ENCODE measurements at places on chromosomes 3 and 15.

DNA sequence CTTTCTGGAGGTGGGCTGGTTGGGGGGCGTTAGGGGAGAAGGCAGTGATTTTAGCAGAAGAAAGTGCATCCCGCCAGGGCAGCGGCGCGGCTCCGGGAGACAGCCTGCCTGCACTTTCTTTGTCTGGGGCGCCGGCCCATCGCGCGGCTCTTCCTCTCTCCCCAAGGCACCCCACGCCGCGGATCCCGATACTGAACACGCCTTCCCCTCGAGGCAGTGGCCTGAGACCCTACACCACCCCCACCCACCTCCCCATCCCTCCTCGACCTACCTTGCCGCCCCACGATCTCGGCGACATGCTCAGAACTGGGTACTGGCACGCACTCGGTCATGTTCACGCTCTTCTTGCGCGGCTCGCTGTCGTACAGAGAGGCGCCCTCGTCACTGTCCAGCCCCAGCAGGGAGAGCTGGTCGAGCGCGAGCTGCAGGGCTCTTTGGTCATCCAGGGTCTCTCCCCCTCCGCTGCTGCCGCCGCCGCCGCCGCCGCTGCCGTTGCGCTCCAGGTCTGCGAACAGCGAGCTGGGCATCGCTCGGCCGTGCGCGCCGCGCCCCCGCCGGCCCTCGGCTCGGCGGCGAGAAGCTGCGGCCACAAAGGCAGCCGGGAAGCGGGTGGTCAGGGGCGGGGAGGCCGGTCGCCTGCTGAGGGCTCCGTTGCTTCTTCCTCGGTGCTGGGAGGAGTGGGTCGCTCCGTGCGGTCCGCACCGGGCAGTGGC is 483 bp downstream of the MEX3B start:
- no peak for DNase-seq

GRCh38 chr15:66291816-66292570 is 1.4 kb upstream of the DIS3L start:
- DNase-seq = no peak

DNA sequence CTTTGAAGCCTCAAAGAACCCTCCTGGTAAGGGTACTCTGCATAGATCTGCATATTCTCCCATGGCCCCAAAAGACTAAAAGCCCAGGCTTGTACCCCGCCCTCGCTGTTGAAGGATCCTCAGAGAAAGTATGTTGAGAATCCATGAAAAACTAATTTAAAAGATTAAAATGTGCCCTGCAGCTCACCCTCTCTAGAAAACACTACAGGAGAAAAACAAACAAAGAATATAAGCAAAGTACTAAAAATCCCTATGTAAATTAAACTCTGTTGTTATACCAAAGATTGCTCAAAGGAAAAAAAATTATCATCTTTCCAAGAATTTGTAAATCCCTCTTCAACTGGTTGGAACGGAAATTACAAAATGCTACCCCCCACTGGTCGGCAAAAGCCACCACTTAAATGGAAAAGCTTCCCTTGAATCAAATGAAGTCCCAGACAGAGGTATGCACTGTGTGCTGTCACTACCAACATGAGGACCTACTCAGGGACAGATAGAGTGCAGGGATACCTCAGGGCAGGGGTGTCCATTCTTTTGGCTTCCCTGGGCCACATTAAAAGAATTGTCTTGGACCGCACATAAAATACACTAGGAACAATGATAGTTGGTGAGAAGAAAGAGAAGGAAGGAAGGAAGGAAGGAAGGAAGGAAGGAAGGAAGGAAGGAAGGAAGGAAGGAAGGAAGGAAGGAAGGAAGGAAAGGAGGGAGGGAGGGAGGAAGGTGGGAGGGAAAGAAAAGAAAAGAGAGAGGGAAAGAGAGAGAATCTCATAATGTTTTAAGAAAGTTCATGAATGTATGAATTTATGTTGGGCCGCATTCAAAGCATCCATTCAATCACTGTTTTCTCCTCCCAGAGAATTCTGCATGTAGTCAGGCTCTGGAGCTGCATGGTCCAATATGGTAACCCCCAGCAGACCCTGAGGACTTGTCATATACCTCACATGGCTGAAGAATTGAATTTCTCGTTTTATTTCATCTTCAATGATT is 88.1 kb downstream of the MAGI1 start:
- no peak for DNase-seq

DNA sequence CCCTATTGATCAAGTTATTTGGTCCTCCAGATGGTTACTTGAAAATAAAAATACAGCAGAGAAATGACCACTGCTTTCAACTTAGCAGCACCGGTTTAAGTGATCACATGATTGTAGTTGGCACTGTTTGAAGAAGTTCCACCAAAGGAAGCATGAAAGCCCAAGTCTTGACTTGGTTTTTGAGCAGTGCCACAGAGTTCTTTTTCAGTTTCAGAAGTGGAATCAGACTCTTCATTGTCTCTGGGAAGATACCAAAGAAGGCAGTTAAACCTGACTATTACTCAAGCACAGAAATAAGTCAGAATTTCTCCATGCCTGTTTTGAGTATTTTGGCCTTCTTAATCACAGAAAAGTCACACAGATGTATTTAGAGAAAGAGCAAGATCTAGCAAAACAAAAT is 66.7 kb downstream of the BBX start:
- peak; percentile 39 for DNase-seq

DNA sequence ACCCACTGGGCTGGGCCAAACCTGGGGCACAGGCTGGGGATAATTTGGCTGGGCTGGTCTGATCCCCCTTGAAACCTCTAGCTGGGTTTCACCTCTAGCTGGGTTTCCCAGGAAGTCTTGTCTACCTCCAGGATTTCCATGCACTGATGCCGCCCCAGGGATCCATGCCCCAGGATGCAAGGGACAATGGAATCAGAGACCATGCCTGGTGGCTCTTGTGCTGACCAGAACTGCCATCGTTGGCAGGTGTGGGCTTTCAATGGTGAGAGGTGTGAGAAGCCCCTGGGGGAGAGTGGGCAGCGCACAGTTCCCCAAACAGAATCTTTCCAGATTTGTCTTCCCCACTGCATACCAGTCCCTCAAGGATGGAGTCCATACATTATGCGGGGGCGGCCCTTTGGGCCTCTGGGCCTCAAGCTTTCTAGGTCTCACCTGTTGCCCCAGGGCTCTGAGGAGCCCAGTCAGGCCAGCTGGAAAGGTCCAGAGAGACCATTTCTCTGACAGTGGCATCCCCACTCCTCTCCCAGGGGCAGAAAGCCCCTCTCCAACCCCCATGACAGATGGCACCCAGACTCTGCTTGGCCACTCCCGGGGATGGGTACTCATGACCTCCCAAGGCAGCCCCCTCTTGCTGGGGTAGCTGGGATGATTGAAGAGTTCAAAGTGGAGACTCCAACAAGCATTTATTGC is 35.4 kb downstream of the EPHB3 start:
- DNase-seq = no peak

DNA sequence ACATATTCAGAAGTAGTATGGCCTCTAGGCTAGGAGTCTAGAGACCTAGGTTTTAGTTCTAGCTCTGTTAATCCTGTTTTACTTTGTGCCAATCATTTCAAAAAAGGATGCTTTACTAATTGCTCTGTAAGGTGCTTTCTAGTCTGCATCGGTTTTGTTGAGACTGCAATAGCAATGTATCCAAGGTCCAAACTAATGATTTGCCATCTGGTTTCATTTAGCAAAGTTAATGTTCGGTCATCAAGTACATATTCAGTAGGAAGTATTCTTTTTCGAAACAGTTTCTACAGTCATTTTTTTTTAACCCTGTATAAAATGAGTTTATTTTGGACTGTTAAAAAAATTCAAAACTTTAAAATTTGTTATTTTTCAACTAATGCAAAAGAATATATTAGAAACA is 2.0 kb upstream of the GALK2 start:
- DNase-seq = no peak

DNA sequence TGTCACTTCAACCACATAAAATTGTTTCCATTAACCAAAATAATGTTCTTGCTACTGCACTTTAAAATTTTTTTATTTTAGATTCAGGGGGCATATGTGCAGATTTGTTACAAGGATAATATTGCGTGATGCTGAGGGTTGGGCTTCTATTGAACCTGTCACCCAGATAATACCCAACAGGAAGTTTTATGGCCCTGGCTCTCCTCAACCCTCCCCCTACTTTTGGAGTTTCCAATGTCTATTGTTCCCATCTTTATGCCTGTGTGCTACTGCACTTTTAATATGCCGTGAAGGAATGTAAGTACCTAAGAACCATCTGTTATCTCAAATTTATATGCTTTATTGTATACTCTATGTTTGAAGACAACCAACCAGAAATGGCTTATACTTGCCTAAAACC is 42.0 kb upstream of the IMPG2 start:
- no peak for DNase-seq

GRCh38 chr3:185778094-185778493 is 46.7 kb downstream of the IGF2BP2 start:
- DNase-seq = no peak

GRCh38 chr15:52139599-52140462 is 27.3 kb upstream of the BCL2L10 start:
- DNase-seq = peak; percentile 75

DNA sequence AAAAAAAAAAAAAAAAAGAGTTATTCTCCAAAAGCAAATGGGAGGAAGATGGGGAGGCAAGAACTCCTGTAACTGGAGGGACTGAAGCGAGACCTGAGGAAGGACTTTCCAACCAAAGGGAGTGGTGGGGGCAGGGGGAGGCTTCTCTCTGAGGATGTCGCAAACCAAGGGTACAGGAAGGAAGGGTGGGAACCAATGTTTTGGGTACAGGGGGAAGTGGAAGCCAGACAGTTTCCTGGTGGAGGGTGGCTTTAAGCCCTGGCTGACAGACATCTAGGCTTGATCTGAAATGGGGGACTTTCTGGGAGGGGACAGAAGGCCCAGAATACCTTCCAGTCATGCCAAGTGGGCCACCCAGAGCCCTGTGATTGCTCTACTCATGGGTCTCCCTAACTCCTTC is 27.0 kb downstream of the VIPR1 start:
- DNase-seq = no peak

DNA sequence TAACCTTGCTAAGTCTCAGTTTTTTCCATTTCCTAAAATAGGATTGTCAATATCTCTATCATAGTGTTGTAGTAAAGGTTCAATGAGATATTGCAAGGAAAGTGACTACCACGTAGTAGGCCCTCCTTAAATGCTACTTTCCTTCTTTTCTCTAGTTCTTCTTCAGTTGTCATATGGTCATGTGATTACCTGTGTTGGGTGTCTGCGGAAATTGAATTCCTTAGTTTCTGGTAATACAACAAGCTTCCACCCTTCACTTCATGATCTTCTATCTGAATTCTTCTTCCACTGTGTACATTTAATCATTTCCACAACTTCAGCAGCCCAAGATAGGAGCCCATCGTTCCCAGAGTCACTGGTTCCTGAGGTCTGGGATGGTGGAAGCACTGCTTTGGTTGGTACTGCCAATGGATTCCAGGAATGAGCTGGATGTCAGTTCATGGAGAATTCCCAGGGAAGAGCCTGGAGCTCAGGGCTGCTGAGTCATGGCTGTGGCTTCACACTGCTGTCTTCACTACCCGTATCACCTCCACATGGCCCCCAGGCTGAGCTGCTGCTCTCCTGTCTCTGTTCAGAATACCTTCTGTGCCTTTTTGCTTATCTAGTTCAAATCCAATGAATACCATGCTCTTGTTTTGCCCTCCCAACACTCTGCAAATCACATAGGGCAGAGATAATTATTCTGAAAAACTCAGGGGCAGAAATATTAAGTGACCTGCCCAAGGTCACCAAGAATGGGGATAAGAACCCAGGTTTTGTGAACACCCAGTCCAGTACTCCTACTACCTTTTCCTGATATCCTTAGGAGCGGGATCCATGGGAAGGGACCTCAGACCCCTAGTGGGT is 98.6 kb downstream of the RPL39L start:
- DNase-seq = no peak

DNA sequence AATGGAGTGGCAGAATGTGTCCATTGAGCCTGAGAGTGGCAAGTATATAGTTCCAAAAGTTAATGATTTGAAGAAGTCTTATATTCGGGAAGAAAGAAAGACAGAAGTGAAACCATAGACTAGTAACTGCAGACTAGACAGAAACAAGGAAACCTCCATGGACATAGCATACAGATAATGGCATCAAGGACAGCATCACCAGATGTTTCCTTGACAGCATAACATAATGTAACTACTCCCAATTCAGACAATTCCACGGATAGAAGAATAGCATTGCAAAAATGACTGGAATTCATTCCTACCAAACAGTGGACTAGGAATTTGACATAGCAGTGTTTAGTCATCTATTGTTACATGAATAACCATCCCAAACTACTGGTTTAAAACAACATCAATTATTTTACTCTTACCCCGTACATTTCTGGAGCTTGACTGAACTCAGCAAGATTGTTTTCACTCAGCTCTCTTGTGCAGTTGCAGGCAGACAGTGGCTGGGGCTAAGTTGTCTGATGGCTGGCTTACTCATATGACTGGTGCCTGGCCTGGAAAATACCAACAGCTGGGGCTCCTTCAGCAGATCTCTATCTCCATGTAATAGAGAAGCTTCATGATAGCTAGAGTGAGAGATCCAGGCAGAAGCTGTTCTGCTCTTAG is 109.7 kb upstream of the GADL1 start:
- peak; percentile 8 for DNase-seq

DNA sequence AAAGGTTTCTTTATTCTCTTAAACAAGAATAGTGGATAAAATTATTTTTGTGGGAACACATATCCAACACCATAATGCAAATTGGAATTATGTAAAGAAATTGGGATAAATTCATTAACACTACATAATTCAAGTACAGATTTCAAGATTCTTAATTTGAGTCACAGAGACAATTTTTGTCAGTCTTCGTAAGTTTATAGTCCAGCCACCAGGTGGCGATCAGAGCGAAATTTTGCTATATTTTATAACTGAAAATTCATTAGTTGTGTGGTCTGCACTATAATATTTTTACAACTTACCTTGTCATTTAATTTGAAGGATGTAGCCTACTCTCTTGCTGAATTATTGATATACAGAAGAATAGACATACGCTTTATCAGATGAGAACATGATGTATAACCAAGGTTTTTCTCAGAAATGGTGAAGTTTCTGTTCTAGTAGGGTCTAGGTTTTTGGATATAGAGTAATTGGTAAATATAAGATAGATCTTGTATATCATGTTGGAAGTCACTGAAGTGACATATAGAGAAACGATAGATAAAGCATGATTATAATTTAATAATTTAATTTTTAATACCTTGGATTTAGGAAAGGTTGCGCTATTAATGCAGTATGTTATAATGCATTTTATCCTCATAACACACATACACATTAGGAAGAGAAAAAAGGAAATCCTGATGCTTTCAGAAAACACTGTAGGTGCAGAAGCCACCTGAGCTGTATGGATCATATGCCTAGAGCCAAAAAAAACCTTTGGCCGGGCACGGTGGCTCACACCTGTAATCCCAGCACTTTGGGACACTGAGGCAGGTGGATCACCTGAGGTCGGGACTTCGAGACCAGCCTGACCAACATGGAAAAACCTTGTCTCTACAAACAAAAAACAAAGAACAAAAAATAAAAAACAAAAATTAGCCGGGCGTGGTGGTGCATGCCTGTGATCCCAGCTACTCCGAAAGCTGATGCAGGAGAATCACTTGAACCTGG is 31.7 kb downstream of the PLSCR4 start:
- peak; percentile 25 for DNase-seq

- no peak for DNase-seq
Measured at GRCh38 chr3:46979958-46980497, 562 bp downstream of the NBEAL2 start.
